ENCODE measurements at places on chromosomes 2 and 18.
A peak's percentile ranks its signal among the peaks of the same experiment; 100 is the strongest.

GRCh38 chr2:204197336-204198005 lies 260.9 kb downstream of the ICOS start:
- DNase-seq, result no peak

- DNase-seq, result no peak
Observed at GRCh38 chr18:27520401-27520800, 335.3 kb upstream of the CHST9 start.

GRCh38 chr2:135647836-135648579 lies 93.6 kb upstream of the UBXN4 start:
- DNase-seq, result no peak

DNA sequence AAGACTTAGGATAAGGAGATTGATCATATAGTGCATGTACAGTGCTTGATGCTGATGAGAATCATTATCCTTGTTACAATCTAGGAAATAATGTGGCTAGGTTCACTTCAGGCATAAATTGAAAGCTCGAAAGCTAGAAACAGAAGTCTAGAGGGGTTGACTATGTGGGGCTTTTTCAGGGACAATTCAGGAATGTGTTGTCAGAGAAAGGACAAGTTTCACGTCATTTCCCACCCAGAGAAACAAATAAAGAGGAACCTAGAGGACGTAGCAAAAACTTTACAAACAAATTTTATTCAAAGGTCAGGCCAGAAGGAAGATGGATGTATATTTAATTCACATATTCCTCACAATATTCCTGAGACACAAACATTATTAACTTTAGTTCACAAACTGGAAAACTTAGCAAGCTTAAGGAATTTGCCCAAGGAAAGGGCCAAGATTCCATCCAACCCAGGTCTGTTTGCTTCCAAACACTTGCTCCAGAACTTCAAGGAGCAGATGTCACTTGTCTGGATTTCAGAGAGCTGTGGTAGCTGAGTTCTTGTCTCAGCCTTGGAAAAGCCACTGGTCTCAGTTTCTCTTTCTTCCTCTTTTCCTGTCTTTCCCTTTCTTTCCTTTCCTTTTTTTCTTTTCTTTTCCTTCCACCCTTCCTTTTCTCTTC lies 7.4 kb downstream of the CYRIA start:
- DNase-seq, result no peak

DNA sequence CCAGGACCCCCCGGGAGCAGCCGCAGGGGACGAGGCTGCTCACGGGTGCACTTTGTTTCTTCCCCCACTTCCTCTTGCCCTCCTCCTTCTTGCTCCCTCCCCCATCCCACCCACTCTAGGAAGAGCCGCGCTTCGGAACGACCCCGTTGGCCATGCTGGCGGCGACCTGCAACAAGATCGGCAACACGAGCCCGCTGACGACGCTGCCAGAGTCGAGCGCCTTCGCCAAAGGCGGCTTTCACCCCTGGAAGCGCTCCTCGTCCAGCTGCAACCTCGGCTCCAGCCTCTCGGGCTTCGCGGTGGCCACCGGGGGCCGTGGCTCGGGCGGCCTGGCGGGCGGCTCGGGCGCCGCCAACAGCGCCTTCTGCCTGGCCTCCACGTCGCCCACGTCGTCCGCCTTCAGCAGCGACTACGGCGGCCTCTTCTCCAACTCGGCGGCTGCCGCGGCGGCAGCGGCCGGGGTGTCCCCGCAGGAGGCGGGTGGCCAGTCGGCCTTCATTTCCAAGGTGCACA lies 1.3 kb downstream of the SP9 start:
- DNase-seq, result no peak

DNA sequence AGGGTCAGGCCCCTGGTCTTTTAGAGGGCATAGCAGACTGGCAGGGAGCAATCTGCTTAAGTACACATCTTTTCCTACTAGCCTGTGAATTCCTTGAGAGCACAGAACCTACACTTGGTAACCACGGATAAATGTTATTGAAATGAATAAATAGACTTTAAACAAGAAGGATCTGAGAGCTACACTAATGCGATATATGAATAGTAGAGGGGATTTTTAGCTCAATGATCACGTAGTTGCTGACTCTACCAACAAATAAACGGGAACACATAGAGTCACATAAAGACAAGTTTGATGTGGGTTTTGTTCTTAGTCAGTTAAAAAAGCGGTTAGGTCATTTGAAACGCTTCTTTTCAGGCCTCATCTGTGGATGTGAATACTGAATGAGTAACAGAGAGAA lies 290.3 kb upstream of the CCDC68 start:
- DNase-seq, result peak; percentile 43

- peak; percentile 78 for DNase-seq
Observed at GRCh38 chr18:70454704-70455322, 166.0 kb downstream of the SOCS6 start.

GRCh38 chr2:39938035-39938835 lies 159.2 kb upstream of the THUMPD2 start:
- DNase-seq, result peak; percentile 85

DNA sequence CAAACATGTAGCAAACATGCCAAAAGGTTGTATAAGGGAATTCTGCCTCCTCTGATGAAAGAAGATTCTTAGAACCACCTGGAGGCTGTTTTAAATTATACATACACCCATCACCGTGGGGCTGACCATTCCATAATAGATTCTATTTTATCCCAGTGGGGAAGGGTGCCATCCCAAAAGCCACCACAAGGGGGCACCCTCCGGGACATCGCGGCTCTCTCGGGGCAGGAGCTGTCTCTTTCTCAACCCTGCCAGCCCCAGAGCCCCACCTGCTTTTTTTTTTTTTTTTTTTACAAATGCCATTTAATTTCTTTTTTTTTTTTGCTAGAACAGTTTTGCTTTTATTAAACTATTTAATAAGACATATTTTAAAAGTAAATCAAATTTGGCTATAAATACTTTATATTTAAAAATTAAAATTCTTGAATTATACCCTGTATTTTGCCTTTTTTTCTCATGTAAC lies 8.6 kb upstream of the MTCL1 start:
- peak; percentile 58 for DNase-seq

DNA sequence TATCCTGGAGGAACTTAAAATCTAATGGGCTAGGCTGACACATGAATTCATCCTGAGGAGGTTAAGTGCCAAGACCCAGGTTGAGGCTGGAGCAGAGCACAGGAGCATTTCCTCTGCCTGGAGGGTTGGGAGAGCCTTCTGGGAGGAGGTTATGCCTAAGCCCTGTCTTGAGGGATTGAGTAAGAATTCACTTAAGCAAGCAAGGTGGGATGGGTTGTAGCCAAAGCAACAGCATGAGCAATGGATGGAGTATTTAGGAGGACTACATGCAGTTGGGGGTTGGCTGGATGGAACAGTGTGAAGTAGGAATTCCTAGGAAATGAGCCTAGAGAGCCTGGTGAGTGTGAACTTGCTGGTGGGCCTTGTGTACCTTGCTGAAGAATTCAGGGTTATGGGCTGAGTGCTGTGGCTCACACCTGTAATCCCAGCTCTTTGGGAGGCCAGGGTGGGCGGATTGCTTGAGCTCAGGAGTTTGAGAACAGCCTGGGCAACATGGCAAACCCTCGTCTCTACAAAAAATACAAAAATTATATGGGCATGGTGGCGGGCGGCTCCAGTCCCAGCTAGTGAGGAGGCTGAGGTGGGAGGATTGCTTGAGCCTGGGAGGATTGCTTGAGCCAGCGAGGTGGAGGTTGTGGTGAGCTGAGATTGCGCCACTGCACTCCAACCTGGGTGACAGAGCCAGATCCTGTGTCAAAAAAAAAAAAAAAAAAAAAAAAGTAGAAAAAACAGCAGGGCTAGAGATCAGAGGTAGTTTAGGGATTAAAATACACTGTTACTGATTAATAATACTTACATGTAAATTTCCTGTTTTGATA lies 22.2 kb downstream of the TANC1 start:
- DNase-seq, result peak; percentile 94

DNA sequence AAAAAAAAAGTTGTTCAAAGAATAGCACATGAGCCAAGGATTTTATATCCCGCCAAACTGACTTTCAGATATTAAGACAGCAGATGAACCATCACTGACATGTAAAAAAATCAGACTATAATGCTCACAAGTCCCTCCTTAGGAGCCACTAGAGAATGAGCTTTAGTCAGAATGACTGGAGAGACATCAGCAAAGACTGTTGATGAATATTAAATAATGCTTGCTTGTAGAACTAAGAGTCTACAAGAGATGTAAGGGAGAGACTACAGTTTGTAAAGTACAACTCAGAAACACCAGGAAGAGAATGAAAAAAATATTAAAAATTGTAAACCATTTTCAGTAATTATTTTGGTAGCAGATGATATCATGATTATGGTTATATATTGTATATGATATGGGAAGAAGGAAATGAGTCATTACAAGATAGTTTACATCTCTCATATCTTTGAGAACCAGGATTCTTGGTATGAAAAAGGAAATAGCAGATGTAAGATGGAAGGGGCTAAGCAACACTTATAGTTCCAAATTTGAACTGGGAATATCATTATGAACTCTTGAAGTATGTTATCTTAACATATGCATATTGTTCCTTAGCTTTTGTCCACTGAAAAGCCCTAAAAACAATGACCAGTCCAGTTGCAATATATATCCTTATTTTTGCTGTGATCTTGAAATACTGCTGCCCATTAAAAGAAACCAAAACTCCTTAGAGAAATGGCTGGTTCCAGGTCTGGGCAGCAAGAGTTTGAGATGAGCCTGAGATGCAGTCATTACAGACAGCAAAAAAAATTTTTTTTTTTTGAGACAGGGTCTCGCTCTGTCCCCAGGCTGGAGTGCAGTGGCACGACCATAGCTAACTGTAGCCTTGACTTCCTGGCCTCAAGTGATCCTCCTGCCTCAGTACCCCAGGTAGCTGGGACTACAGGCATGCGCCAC lies 55.7 kb downstream of the PTPN2 start:
- no peak for DNase-seq

Data from fibroblast of mammary gland (primary cell).